ENCODE measurements at places on chromosomes 3 and 15.
A peak's percentile ranks its signal among the peaks of the same experiment; 100 is the strongest.

DNA sequence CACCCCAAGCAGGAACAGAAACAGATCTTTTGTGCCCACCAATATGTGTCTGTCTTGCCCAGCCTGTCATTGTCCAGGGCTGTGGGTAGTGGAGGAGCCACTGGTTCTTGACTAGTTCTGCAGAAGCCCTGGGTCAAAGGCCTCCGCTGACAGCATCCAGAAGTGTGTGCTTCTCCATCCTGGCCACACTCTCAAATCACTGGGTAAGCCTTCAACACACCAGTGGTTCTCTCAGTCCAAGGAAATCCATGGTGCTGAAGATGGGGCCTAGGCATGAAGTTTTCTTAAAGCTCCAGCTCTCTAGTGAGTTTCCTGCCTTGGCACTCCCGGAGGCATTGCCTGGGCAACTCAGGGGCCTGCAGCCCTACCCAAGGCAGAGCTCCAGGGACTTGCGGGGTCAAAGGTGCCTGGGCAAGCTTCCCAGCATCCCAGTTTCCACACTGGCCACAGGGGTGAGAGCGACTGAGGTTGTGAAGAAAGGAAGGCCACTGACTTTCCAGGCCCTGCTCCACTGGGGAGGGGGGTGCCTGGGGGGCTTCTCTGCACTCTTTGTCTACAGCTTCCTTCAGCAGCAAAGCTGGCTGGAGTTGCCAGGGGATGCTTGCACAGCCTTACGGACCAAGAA is 37.9 kb upstream of the RPL32 start:
- peak; percentile 80 for DNase-seq

DNA sequence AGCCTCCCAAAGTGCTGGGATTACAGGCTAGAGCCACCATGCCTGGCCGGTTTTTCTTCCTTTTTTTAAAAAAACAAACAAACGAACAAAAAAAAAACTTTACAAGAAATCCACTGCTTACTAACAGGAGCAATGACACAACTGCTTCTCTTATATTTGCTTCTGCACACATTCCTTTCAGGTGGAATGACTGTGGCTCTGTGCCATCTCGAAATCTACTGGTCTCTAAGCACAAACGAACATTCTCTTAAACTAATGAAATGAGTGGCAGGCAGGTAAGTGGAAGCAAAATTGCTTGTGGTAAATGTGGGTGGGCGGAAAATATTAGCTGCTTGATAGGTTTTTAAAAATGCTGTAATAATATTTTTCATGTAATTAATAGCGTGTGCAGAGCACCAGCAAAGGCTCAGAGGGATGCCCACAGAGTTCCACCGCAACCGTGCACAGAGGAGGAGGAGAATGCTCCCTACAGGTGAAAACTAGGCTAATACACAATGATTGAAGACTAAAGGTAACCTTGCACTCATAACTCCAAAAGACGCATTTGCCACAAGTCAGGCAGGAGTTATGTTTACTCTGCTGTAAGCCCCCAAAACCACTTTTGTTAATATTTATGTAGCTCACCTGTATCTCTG is 77.4 kb downstream of the LSAMP start:
- DNase-seq = no peak

DNA sequence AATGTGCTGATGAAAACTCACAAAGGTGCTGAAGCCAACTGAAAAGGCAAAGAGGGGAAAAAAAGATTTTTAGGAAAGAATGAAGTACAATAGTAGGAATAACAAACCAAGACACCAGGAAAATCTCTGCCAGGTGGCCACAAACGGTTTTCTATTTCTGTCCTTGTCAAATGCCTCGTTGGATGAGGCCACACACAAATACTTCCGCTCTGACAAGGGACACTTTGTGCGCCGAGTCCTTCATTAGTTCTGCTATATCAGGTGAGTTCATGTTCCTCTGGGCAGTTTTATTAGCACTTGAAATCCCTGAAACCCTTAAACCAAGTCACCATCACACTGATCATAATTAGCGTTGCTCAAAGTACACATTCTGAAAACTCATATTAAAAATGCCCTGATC is 373.1 kb downstream of the VPS13C start:
- no peak for DNase-seq

GRCh38 chr3:40768536-40768935 is 243.8 kb downstream of the ZNF621 start:
- DNase-seq = no peak

GRCh38 chr3:49277383-49277775 is 347 bp upstream of the C3orf62 start:
- DNase-seq = no peak

DNA sequence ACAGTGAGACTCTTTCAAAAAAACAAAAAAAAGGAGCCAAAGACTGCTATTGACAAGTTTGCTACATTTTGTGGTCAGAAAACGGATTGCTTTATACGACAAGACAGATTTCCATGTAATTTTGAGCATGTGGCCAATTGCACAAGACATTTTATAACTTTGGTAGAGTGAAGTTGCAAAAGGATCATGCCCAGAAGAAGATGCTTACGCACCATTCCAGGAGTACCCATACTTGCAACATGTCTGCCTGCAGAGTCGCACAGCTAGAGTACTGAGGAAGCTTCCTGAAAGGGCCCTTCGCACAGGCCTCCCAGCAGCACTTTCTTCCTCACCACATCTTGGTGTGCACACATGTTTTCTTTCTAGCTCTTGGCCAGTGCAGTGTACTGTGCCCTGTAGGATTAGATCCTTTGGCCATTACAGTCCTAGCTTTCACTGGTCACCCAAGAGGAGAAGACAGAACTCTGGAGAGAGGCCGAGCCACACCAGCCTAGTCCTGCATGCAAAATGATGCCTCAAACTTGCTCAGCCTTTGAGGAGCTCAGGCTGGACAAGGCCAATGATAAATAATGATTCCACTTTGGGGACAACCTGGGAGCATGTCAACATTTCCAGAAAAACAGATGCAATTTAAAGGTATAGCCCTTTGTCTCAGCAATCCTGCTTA is 11.7 kb downstream of the CHDH start:
- DNase-seq = no peak

- no peak for DNase-seq
These were observed 28.2 kb downstream of the TGM4 start for GRCh38 chr3:44902628-44903027.

DNA sequence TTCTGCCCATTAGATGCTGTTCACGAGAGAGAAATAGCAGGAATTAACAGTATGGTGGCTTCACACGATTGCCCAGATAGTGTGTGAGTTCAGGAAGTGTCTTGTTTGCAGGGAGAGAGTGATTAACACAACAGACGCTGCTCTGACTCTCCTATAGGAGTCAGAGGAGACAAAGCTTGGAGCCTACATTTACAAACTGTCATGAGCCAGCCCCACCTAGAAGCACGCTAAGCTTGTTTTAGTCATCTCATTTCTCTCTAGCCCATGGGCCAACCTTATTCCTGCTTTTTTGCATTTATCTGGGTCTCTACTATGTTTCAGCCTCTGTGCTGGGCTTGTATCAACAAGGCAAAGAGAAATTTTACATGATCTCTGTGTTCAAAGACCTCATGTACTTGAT is 128.3 kb upstream of the BFSP2 start:
- DNase-seq = no peak

GRCh38 chr3:193711964-193712598 is 119.1 kb downstream of the OPA1 start:
- no peak for DNase-seq

- peak; percentile 9 for DNase-seq
These were observed 85.4 kb downstream of the SLC6A11 start for GRCh38 chr3:10901296-10901945.

GRCh38 chr3:48395714-48396113 is 23.7 kb downstream of the FBXW12 start:
- DNase-seq = no peak

DNA sequence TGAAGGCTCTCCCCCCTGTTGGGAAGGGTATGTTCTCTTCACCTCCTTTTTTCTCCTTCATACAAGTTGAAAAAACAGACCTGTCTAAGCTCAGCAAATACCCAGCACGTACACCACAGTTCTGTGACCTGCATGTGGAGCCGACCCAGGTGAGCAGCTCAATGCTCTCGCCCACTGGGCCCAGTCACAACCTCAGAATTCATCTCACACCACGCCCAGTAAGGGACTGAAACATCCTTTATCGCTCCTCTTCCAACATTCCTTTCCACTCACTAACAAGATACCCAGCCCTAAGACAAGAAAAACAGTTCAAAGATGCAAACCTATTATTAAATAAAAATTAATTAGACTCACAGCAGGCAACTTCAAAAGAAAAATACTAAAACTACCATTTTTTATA is 68.9 kb downstream of the FOXP1 start:
- no peak for DNase-seq

GRCh38 chr15:51093839-51094605 is 684 bp downstream of the TNFAIP8L3 start:
- DNase-seq = peak; percentile 44

DNA sequence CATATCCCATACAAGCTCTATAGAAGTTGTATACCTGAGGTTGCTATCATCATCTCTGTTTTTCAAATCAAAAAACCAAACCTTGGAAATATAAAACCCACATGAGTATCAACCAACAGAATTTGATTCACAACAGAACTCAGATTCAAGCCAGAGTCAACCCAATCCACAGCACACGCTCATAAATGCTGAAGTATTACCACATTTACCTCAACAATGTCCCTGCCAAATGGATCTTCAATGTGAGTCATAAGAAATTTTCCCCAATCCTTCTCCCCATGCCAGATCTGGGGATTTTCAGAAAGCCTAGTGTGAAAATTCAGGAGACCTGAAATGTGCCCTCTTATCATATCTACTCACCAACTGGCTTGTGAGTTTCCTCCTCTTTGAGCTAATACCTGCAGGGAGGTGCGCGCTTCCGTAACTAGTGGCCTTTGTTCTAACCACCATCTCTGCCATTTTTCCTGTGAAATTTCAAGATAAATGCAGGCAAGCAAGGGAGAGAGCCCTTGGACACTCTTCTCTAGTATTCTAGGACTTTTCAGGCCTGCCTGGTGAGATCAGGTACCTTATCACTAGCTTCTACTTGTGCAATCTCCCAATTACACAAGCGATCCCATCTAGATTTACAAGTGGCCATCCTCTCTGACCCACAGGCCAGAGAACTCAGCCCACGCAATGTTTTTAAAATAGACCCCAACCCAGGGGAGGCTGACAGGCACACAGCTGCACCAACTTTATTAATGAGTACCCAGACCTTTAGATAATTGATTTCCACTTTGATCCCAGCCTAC is 1076.9 kb upstream of the CFAP20DC start:
- no peak for DNase-seq

GRCh38 chr15:98775498-98776230 is 127.3 kb downstream of the IGF1R start:
- DNase-seq = no peak

DNA sequence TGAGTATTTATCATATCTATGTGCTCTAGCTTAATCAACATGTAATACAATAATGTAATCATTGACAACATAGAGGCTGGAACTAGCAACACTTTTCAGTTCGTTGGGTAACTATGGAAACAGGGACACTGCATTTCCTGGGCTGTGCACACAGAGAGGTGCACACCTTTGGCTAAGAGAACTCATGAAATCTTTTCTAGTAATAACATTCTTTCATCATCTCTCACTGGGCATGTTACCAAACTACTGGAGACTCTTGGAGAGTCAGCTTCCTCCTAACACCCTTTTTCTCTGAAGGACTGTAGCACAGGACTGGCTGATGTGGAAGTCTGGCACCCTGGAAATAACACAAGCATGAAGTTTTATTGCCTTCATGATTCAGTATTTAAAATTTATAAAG is 135.6 kb downstream of the KCNMB2 start:
- DNase-seq = no peak

- DNase-seq = no peak
These were observed 302.9 kb upstream of the DPPA4 start for GRCh38 chr3:109640146-109640652.

DNA sequence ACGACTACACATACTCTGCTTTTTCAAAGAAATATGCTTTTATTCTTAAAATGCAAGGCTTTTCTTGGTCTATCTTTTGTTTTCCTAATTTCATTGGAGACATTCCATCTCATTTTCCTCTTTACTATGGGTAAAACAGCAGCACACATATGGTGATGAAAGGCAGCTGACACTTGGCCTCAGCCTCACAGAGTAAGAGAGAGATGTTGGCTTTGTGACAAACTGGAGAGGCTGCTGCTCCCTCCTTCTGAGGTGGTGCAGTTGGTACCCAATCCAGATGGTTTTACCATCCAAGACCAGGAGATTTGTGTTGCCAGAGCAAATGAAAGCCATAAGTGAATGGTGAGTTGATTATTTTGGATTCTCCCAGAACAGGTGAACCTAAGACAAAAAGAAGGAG is 13.2 kb upstream of the SLC2A2 start:
- no peak for DNase-seq

GRCh38 chr3:179036226-179036625 is 35.4 kb downstream of the ZMAT3 start:
- no peak for DNase-seq

GRCh38 chr3:35929158-35929557 is 289.8 kb downstream of the ARPP21 start:
- DNase-seq = no peak

GRCh38 chr15:52180196-52180835 is 10.9 kb downstream of the GNB5 start:
- no peak for DNase-seq

DNA sequence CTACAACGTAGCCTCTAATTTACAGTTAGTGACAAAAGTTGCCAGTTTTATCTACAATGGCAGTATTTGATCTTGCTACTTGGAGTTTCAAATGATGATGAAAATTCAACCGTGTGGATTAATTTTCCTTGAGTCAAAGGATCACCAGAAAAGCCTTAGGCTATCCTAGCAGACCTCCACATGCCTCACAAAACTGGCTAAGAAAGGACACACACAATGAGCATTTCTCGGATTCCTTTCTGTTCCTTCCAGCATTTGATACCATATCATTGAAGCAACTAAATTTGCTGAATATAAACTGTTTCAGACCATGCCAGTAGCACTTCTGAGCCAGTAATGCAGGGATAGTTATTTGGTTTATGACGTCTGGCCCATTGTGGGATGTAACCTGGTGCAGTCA is 587.4 kb upstream of the MDFIC2 start:
- no peak for DNase-seq

DNA sequence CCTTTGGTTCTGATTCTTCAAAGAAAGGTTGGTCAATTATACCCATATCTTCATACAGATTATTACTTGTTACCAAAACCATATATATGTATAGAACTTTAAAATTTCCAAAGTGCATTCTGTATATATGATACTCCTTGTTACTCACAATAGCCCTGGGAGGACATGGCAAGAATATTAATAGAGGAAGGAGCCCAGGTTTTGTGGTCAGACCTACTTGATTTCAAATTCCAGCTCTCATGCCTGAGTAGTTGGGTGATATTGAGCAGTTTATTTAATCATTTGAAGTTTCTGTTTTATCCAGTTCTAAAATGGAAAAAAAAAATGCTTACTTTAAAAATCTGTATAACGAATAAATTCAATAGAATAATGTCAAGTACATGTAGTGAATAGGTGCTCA is 2.5 kb downstream of the IL1RAP start:
- DNase-seq = no peak

GRCh38 chr15:66872405-66872804 is 170.4 kb downstream of the SMAD6 start:
- no peak for DNase-seq

- no peak for DNase-seq
These were observed 33.3 kb upstream of the ZKSCAN7 start for GRCh38 chr3:44521721-44522120.

- no peak for DNase-seq
These were observed 90.3 kb downstream of the FMN1 start for GRCh38 chr15:33104212-33104611.

All from amygdala (tissue), 56 donors.